ENCODE measurements at places on chromosomes 11 and 22. TPM values are rescaled to one million over a fixed set of nuclear protein-coding genes. Genes with fewer than 3 reads are reported as not detected.

DNA sequence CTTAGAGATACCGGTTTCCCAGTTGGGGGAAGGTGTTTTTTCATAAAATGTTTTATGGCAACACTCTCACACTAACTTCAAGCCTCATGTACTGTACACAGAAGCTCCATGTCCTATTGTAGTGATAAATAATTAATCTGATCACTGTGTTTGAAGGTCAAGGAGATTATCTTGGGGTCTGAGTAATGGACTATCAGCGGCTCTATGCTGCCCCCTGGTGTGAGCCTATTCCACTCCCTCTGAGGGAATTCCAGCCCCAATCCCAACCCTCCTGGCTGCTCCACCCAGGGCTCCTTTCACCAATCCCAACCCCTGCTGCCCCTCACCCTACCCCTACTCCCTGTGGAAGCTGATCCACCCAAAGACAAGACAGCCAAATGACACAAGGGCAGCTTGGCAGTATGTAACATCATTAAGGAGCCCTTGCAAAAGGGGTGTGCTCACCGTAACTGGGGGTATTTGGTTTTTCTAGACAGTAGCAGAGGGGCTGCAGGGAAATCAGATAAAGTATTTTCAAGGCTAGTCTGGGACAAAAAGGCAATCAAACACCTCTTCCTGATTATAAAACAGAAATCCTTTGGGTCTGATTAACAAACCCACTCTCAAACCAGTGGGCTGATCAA is 22.3 kb downstream of the HPS4 start:
- no peaks in the 10 kb centered on the region for H3K4me1 ChIP-seq
- peaks cover 61% of the 10 kb centered on the region for H3K36me3 ChIP-seq
- no peak overlapping the region for H3K27ac ChIP-seq

GRCh38 chr22:45863981-45864751 is 112.8 kb downstream of the WNT7B start:
- H3K36me3 ChIP-seq, result peaks cover 4% of the 10 kb centered on the region
- H3K27me3 ChIP-seq, result no peaks in the 10 kb centered on the region
- H3K27ac ChIP-seq, result no peak overlapping the region

DNA sequence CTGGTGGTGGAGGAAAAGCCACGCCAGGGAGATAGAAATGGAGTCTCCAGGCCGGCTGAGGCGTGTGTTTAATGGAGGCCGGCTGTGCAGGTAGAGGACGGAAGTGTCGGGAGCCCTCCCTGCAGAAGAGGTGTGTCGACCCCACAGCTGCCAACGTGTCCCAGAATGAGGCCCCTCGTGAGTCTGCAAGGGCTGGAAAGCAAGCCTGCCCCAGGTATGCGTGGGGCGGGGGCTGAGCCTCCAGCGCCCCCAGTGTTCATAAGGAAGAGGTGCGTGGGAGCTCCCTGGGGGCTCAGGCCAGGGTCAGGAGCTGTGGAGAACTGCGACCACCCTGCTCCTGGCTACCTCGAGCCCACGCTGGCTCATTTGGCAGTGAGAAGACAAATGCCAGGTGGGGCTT is 38.0 kb upstream of the JAM3 start:
- H3K27ac ChIP-seq, result no peak overlapping the region
- H3K36me3 ChIP-seq, result no peaks in the 10 kb centered on the region
- no peak overlapping the region for H3K4me3 ChIP-seq
- no peaks in the 10 kb centered on the region for H3K27me3 ChIP-seq
- no peak for DNase-seq

Gene TUBA8
- total RNA-seq, result 97.3 TPM
